ENCODE measurements at places on chromosomes 1 and 21.
A peak's percentile ranks its signal among the peaks of the same experiment; 100 is the strongest.

DNA sequence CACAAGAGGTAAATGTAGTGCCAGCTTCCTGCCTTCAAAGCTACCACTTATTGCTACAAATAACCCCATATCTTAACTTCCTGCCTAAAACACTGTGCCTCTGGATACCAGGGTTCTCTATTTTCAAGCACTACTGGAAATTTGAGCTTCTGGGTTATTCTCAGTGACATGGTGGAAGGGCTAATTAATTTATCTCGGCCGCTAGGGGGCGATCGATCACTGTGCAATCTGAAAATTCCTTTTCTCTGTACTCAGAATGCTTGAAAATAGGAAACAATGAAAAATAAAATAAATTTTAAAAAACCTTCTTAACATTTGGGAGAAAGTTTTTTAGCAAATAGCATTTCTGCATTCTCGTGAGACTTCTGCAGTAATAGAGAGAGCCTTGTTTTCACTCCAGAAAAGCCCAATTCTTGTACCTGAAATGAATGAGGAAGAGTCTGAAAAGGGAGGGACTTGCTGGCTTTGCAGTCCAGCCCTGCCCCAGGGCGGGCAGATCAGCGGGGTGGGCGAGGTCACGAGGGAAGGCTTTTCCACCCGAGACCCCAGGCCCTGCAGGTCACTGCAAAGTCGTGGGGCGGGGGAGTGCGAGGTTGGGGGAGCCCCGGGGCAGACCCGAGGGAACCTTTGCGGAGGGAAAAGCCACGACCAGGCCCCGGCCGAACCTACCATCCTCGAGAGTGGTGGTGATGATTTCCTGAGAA lies 276.7 kb downstream of the PCP4 start:
- peak; percentile 30 for DNase-seq

DNA sequence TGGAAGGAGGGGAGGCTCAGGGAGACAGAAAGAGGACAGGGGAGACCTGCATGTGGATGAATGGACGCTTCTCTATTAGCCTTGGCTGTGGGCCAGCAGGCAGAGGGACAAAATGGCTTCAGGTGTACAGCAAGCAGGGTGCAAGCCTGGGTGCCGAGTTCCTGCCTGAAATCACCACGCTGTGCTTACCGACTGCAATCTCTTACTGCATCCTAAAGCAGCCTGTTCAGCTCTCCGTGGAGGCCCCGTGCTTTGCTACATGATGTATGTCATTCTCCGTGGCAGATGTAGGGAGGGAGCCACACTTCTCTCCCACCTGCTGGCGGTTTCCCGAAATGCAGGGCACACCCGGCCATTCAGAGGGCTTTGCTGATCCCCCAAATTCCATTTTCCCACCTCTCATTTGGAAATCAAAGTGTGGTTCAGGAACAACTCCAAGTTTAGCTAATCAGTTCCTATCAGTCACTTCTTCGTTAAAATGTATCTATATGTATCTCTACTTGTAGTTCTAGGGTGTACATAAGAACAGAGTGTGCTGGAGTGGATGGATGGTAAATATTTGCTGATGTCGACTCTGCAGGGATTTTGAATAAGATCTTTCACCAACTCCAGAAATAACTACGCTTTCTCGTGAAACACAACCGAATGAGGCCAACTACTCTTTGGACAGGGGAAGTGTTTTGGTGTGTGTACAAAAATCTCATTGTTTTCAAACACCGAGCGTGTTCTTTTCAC lies 122.3 kb upstream of the BACE2 start:
- DNase-seq: no peak

GRCh38 chr1:3772027-3772714 lies 378 bp upstream of the SMIM1 start:
- peak; percentile 85 for DNase-seq

DNA sequence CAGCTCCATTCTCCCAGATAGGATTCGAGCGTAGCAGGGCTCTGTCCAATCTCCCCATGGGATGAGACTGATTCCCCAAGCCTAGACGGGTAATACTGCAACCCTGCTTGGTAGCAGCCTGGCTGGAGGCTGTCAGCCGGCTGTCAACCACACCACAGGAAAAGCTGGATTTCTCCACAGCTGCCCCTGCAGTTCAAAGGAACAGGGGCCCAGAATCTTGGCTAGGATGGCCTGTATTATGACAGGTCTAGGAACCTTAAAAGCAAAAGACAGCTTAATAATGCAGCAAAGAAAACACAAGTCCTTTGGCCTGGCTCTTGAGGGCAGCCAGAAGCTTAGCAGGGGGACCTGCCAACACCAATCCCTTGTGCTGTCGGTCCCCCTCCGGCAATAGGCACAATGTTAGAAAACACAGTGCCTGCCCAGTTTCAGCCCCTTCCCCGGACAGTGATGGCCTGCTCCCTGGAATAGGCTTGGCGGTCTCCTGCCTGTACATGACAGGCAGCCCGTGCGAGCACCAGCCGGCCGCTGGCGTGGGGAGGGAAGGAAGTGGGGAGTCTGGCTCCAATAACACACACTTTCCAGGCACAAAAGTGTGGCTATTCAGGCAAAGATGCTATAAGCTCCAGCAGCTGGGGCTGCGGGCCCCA lies 90.5 kb downstream of the TRABD2B start:
- DNase-seq: no peak

GRCh38 chr1:100912019-100912418 lies 16.1 kb downstream of the SLC30A7 start:
- no peak for DNase-seq

- DNase-seq: no peak
Measured at GRCh38 chr1:41718497-41718896, 200.2 kb downstream of the HIVEP3 start.

GRCh38 chr1:234396871-234397270 lies 23.6 kb downstream of the COA6 start:
- no peak for DNase-seq

- DNase-seq: peak; percentile 15
Measured at GRCh38 chr21:35204850-35205541, 155.9 kb upstream of the RUNX1 start.

GRCh38 chr1:171981303-171981702 lies 140.0 kb downstream of the DNM3 start:
- no peak for DNase-seq
